ENCODE measurements at places on chromosomes 4 and X. TPM values are rescaled to one million over a fixed set of nuclear protein-coding genes. Genes with fewer than 3 reads are reported as not detected.

DNA sequence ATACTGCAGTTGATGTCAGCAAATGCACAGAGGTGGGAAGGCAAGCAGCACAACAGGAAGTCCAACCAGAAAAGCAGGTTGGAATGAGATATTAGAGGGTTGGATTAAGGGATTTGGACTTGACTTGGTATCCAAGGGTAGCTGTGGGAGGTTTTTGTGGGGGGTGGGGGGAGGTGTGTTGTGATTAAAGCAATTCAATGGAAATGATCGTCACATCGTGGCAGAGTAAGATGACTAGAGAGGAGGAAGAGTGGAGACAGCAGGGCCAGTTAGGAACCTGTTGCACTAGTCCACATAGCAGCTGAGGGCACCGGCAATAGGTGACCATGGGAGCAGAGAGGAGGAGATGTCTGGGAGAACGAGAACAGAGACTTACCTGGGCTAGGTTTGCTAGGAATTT, 2.4 kb downstream of the SLC25A43 start:
- no peak for DNase-seq

The ADAMTS3 gene
- total RNA-seq = not detected

DNA sequence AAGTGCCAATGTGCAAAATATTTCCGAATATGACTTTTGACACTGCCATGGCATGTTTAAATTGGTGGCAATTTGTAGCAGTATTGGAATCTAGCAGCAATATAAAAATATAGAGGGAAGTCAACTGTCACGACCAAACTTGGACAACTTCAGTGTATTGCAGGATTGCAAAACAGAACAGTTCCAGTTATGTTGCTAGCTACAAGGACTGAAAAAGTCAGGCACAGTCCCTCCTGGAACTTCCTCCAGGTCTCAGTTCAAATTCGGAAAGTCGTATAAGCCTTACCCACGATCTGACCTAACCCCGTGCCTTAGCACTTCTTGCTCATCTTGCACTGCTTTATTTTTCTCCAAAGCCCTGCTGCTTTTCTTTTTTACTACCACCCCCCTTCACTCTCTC, 390.0 kb upstream of the GALNT7 start:
- DNase-seq = no peak

The PCDH7 gene
- not detected for total RNA-seq

GRCh38 chr4:156901871-156902270, 69.7 kb downstream of the PDGFC start:
- no peak for DNase-seq

- no peak for DNase-seq
Observed at GRCh38 chrX:37854748-37855147, 7.4 kb upstream of the DYNLT3 start.

DNA sequence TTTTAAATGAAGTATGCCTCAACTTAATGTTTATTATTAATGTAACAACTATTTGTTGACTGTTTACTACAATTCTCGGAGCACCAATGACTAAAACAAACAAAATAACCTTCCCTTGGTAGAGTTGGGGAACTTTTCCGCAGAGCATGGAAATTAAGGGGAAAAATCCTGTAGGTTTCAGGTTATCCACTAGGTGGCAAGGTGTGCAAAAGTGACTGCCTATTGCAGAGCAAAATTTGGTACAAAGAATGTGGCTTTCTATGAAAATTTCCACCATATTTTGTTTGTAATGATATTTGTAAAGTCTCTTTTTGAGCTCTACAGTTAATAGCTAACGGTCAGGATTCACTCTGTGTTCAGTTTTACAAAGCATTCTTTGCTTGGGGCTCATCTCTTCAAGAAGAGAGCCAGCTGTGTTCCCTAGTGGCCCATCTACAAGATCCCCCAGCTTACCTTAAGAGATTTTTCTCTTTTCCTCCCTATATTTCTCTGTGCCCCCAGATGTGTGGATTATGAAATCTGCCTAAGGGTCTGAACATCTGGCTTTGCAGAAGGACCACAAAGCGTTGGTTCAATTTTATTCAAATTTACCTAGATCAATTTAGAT, 61.1 kb downstream of the FBXO8 start:
- DNase-seq = no peak

GRCh38 chrX:97984641-97985040, 1100.9 kb downstream of the RPA4 start:
- DNase-seq = no peak

DNA sequence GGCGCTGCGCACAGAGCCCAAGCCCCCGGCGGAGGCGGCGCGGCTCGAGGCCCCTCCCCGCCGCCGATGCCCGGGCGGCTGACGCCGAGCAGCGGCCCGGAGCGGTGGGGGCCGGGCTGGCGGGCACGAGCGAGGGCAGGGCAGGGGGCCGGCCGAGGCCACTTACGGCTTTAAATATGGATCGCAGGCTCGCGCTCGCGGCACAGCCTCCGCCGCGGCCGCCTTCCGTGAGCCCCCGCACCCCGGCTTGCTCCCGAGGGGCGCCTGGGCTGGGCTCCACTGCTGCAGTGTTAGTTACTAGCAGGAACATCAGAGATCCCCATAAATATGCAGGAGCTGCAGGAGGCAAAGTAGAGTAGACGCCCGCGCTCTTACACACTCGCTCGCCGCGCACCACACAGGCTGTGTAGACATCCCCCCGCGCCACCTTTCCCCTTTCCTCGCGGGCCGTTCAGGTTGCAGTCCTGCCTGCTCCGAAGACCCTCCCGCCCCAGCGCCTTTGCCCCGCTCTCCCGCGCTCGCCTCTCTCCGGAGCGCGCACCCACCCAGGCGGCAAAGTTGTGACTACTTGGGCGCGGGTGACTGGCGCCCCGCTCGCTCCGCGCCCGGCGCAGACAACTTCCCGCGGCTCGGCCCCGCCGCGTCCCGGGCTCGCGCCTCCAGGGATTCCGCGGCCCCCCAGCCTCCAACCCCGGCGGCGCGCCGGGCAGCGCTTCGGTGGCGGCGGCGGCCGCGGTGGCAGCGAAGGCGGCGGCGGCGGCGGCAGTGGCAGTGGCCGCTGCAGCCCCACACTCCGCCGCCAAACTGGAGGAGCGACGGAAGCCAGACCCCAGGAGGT, 152.0 kb upstream of the SLC4A4 start:
- DNase-seq = no peak

DNA sequence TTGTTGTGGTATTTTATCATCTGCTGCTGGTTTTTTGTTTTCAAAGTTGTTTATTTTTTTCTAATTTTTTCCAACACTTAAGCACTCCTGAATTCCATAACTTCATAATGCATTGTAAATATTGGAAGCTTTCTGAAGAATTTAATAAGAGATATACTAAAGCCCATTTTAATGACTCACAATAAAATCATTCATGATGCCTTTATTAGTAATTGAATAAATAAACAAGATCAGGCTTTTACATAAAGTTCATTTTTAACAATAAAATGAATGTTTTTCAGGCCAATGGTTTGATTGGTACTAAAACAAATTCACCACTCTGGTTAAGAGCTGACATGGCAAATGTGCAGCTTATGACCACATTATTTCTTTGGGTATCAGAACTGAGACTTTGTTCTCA, 408.2 kb upstream of the SMIM31 start:
- DNase-seq = no peak

The REST gene
- 39.3 TPM for total RNA-seq

DNA sequence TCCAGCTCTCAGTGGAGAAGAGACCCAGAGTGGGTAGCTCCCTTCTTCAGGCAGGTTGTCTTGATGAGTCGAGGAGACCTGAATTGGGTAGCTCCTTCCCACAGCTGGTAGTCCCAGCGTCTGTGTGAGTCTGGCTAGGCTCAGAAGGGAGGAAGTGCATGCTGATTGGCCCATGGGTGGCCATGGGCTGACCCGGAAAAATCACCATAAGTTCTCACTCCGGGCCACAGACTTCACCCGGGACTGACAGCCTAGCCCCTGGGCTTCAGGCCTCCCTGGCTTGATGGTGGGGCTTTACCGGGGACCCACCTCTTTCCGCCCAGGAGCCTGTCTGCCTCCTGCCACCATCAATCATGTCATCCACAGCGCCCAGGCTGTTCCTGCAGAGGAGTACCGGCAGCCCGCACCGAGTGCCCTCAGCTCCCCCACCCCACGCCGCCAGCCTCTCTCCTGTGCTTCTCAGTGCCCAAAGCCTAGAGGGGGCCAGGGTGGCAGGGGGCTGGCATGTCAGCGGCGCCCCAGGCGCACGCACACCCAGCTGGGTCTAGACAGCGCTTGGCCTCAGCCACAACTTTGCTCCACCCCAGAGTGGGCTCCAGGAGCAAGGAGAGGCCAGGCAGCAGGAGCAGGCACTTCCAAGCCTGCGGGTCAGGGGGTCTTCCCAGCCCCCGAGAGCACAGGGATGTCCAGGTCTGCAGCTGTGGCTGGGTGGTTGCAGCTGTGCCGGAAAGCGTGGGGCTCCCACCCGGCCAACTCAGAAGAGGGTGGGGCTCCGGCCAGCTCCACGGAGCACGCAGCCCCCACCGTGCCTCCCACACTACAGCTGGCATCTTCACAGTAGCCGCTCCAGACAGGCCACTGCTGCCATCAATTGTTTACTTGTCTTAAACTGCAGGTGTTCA, 16.1 kb upstream of the SAT1 start:
- DNase-seq = no peak

DNA sequence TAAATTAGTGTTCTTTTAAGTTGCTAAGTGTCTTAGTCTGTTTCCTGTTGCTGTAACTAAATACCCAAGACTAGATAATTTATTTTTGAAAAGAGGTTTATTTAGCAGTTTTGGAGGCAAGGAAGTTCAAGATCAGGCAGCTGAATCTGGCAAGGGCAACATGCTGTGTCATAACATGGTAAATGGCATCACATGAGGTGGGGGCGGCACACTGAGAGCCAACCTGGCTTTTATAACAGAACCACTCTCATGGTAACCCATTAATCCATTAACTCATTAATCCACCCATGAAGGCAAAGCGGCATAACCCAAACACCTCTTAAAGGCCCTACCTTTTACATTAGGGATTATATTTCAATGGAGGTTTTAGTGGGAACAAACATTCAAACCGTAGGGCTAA, 182.2 kb upstream of the GATB start:
- no peak for DNase-seq

GRCh38 chr4:26148927-26149326, 171.9 kb upstream of the RBPJ start:
- DNase-seq = no peak

Data from activated naive CD4-positive, alpha-beta T cell treated with anti-CD3 and anti-CD28 coated beads, Interleukin-2, amount 50 U/mL, for 72 hours (primary cell).